Stimulated activated CD4-positive, alpha-beta T cell treated with anti-CD3 and anti-CD28 coated beads, Interleukin-15, amount 100 ng/mL, for 1 hour (primary cell): ENCODE measurements at places on chromosomes 5 and 9.

- no peak for DNase-seq
Measured at GRCh38 chr5:157269165-157269671, 3.3 kb downstream of the CYFIP2 start.

GRCh38 chr5:181246276-181247049, 2.8 kb upstream of the RACK1 start:
- peak; percentile 54 for DNase-seq

GRCh38 chr9:69675563-69675962, 3.4 kb upstream of the APBA1 start:
- no peak for DNase-seq

- no peak for DNase-seq
Measured at GRCh38 chr5:154801083-154801482, 45.9 kb downstream of the LARP1 start.
